Activated CD8-positive, alpha-beta T cell treated with anti-CD3 and anti-CD28 coated beads, Interleukin-2, amount 10 ng/mL, durations not matched to agents 7 days and 5 days (primary cell): ENCODE measurements at places on chromosomes 4 and X. TPM values are rescaled to one million over a fixed set of nuclear protein-coding genes. Genes with fewer than 3 reads are reported as not detected.

- DNase-seq, result no peak
Measured at GRCh38 chr4:174213731-174214100, 69.8 kb downstream of the FBXO8 start.

GRCh38 chr4:56863441-56864139 lies 42.1 kb upstream of the SPINK2 start:
- no peak for DNase-seq

DNA sequence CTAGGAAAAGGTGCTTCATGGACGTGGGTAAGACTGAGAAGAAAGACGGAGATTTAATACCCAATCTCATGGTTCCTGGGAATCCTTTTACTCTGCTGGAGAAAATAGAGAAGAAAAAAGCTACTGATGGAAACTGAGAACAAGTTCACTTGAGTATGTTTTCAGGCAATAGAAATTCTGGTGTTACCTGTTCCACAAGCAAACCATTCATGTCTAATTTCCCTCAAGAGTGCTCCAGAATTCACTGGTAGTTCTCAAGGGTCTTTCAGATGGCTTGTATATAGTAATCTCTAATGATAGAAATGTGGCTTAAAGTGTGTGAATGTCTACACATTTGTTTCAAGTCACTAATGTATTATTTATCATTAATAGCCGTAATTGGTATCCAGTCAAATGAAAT lies 22.5 kb downstream of the SETD7 start:
- no peak for DNase-seq

- no peak for DNase-seq
Measured at GRCh38 chr4:100290585-100290984, 100.3 kb upstream of the DDIT4L start.

DNA sequence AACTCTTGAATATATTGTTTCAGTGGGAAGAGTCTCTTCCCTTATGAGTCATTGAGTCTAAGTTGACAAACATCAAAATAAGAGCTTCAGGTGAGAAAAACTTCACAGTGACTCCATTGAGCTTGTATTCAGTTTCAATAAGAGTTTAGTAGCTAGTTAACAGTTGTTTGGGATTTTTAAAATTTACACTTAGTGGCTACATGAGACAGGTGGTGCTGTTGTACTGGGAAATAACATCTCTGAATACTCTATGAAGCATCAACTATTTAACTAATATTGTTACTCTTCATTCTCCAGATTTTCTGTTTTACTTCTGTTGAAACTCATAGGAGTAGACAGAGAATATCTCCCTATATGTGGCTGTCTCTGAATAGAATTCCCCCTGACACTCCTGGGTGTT lies 1609.1 kb downstream of the C4orf33 start:
- no peak for DNase-seq

- no peak for DNase-seq
Measured at GRCh38 chr4:93687304-93687703, 141.2 kb upstream of the ATOH1 start.

DNA sequence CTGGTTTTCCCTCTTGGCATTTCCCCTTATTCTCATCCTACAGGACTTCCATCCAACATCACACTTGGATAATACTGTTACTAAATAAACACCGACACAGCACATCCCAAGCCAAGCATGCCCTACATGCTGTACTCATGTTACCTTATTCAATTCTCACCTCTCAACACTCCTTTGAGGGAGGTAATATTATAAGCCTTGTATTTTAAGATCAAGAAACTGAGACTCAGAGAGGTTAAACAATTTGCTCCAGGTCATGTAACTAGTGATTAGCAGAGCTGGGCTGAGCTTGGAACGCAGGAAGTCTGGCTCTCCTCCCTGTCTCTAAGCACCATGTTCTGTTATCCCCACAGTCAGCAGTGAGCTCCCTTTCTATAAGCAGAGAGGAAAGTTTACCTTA lies 333.6 kb upstream of the IGFBP7 start:
- no peak for DNase-seq

- DNase-seq, result no peak
Measured at GRCh38 chr4:83257811-83258210, 26.8 kb downstream of the COQ2 start.

DNA sequence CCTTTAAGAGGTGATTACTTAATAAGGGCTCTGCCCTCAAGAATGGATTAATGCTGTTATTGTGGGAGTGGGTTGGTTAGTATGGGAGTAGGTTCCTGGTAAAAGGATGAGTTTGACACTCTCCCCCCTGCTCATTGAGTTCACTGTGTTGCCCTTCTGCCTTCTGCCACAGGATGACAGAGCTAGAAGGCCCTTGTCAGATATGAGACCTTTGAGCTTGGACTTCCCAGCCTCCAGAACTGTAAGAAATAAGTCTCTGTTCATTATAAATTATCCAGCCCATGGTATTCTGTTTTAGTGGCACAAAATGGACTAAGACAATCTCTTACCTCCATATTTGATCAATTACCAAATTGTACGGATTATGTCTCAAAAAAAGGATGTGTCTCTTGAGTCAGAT lies 114.3 kb upstream of the NAP1L5 start:
- DNase-seq, result no peak

DNA sequence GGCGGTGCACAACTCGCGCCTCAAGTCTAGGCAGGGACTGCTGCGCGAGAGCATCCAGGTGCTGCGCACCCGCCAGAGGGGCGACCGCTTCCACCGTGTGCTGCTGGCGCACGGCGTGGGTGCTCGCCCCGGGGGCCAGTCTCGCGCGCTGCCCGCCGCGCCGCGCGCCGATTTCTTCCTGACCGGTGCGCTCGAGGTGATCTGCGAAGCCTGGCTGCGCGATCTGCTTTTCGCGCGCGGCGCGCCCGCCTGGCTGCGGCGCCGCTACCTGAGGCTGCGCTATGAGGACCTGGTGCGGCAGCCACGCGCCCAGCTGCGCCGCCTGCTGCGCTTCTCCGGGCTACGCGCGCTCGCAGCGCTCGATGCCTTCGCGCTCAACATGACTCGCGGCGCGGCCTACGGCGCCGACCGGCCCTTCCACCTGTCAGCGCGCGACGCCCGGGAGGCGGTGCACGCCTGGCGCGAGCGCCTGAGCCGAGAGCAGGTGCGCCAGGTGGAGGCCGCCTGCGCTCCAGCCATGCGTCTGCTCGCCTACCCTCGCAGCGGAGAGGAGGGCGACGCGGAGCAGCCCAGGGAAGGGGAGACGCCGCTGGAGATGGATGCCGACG lies 1.3 kb downstream of the CHST7 start:
- peak; percentile 55 for DNase-seq

DNA sequence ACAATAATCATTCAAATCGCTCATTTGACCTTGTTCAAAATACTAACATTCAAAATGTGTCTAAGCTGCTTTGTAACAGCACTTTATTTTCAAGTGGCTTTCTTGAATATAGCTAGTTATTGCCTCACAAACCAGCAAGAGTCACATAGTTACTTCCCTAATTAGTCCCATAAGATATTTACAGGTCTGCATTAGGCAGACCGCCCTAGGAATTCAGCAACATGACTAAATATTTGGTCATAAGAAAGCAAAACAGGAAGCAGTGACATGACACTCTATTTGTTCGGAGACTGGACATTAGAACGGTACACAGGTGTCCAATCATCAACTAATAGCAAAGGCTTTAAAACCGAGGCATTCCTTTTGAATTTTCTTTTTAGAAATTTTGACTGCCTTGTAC lies 262.0 kb downstream of the COL25A1 start:
- no peak for DNase-seq

DNA sequence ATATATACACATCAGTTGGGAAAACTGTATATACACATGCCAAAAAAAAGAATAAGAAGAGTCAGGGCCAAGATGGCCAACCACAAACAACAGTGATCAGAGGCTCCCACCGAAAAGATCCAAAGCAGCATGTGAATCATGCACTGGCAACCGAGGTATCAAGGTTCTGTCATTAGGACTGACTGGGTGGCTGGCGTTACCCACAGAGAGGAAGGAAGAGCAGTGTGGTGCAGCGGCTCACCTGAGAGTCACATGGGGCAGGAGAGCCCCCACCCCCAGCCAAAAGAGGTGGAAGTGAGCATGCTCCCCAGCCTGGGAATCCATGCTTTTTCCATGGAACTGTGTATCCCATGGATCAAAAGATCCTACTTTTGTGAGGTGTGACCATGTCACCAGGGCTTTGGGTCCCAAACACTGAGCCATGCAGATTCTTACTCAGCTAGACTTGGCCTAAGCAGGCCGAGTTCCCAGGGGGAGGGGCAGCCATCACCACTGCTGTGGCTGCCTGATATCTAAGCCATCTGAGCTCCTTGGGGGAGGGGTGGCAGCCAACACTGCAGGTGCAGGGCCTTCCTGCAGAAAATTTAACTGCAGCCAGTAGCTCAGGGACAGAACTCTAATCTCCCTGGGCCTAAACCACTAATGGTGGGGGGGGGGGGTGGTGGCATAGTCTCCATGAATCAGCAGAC lies 52.8 kb downstream of the P2RY10 start:
- peak; percentile 49 for DNase-seq

- no peak for DNase-seq
Measured at GRCh38 chr4:8191136-8191747, 7.8 kb upstream of the SH3TC1 start.

- DNase-seq, result no peak
Measured at GRCh38 chrX:68098431-68098830, 334.9 kb downstream of the OPHN1 start.

- DNase-seq, result no peak
Measured at GRCh38 chr4:135191596-135191995, 990.0 kb upstream of the PABPC4L start.

GRCh38 chr4:86670756-86671155 lies 76.6 kb downstream of the PTPN13 start:
- no peak for DNase-seq

- no peak for DNase-seq
Measured at GRCh38 chr4:738781-739280, 33.2 kb downstream of the PCGF3 start.

DNA sequence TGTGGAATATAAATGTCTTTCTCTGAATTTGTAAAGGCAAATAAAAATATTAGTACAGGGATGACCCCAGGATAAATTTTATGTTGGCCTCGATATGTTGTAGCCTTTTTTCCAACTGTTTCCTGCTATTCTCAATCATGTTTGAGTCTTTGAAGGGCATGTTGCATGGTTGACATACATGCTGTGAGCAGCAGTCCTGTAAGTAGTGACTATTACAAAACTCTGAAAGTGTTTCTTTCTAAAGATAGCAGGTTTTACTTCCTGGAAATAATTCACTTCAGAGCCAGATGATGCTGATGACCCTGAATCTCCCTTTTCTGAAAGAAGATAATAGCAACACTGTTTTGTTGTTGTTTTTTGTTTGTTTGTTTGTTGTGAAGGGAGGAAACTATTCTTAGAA lies 393.0 kb upstream of the GNPDA2 start:
- DNase-seq, result no peak

- no peak for DNase-seq
Measured at GRCh38 chrX:68045008-68045577, 388.2 kb downstream of the OPHN1 start.

- DNase-seq, result no peak
Measured at GRCh38 chrX:15600745-15601144, at the start of gene ACE2. ACE2 (minus strand) TSS chrX:15600960; CDS start chrX:15600911, 49 bp downstream.

GRCh38 chrX:95383778-95384177 lies 1300.9 kb upstream of the DIAPH2 start:
- DNase-seq, result no peak

DNA sequence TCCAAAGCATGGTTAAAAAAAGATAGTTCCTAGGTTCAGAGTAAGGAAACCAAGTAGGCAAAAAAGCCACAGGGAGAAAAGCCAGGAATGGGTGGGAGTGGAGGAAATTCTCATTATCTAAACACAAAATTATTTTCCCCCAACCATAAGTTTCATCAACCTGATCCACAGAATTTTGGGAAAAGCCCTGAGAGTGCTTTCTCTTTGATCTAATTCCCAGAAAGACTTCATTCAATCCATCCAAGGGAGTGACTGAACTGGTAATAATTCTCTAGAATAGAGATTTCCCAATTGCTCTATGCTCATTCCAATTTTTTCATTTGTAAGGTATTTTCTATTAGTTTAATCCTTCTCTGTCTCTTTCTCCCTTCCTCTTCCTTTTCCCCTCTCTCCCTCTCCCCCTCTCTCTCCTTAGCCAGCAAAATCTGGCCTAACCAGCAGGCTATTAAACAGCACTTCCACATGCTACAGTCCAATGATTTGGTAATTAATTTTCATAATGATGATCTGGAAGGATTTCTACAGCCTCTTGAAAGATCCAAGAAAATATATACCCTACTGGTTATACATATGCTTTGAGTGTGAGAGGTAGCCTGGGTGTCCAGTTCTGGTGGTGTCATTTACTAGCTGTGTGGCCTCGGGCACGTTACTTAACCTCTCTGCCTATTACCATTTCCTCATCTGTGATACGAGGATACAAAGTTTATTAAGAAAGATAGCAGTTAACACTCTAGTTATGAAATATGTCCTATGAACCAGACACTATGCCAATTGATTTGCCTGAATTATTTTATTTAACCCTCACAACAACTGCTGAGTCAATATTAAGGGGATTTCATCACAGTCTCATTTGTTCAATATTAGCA lies 251.5 kb upstream of the RASGEF1B start:
- no peak for DNase-seq

DNA sequence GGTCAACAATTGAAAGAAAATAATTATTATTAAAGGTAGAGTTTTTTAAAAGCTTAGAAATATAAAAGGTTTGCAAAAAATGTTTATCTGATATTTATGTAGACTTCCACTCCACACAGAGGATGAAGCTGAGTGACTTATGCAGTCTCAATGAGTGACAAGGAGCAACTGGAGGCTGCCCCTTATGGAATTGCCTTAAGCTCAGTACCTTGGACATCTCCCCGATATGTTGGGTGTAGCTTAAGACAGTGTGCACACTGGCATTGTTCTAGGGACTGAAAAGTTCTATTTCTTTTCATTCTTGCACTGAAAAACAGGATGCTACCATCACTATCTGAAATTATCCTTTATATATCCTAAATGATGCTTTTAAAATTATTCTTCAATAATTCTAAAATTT lies 292.1 kb downstream of the PRDM5 start:
- DNase-seq, result no peak

DNA sequence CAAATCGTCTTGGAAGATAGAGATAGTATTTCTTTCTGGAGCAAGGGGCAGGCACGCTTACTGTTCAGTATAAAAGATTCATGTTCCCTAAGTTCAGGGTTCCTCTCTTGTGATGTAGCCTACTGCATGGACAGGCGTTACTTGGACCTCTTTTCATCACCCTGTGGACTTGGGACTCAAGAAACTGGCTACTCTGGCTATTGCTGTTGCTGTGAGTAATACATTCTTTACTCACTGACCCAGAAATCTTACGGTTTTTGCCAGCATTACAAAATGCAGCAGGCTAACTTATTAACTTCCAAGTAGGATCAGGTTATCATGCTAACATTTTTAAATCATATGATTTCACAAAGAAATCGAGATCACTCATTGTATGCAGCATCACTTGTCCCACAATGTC lies 12.8 kb upstream of the GUCY1B1 start:
- no peak for DNase-seq

GRCh38 chrX:25287521-25287920 lies 271.8 kb upstream of the ARX start:
- DNase-seq, result no peak

The MAPK10 gene
- total RNA-seq, result not detected

The USP17L20 gene
- total RNA-seq, result not detected

The SEC24D gene
- 32.7 TPM for total RNA-seq

The ABLIM2 gene
- 0.42 TPM for total RNA-seq

The WDR1 gene
- 516 TPM for total RNA-seq

The FRMD7 gene
- not detected for total RNA-seq

The CT83 gene
- not detected for total RNA-seq

The NDNF gene
- total RNA-seq, result not detected

The BRCC3 gene
- total RNA-seq, result 32.8 TPM

The ENPP6 gene
- total RNA-seq, result 0.87 TPM

The CXorf49B gene
- total RNA-seq, result not detected

The ZNF732 gene
- not detected for total RNA-seq

The CYTL1 gene
- not detected for total RNA-seq
